HAP-1 (cell line): ENCODE measurements at places on chromosomes 6 and 20.

GRCh38 chr6:33746036-33746600, 587 bp downstream of the IP6K3 start:
- DNase-seq: no peak

DNA sequence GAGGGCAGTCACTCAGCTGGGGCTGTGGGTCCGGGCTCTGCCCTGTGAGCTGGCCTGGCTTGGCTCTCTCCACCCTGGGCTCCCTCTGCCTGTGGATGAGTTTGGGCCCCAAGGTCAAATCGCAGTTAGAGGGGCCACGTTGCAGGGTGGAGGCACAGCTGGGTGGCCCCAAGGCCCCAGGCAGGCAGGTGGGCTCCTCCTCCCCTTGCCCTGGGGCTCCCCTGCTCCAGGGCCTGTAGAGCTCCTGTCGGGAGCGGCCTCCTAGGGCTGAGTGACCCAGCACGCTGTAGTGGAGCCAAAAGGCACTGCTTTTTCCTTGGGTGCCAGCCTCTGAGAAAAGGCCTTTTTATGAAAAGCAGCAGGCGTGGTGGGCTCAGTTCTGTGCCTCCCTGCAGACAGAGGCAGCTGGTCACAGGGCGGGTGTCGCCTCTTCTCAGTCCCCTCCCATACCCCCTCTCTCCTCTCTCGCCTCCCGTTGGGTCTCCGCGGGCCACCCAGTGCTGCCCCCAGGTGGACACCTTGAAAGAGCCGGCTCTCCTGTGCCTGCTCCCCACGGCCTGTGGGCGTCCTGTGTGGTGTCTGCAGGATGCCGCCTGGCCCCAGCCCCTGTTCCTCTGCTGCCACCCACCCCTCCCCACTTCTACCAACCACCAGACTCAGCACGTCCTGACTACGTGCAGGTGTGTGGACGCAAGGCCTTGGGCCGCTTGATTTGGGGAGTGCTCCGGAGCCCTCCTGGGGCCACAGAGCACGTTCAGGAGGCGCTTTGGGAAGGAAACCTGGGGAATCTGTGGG, 13.2 kb downstream of the SS18L1 start:
- peak; percentile 85 for DNase-seq

DNA sequence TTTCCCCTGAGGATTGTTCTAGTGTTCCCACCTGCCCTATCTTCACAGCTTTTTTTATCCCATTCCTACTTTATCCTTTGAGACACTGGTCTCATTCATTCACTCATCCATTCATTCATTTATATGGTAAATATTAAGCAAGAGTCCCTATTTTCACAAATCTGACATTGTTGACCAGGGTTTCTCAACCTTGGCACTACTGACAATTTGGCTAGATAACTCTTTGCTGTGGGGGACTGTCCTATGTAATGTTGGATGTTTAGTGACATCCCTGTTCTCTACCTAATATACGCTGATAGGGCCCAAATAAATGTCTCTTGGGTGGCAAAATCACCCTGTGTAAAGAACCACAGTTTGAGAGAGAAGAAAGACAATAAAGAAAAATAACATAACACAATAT, 345.0 kb downstream of the GRIK2 start:
- no peak for DNase-seq

DNA sequence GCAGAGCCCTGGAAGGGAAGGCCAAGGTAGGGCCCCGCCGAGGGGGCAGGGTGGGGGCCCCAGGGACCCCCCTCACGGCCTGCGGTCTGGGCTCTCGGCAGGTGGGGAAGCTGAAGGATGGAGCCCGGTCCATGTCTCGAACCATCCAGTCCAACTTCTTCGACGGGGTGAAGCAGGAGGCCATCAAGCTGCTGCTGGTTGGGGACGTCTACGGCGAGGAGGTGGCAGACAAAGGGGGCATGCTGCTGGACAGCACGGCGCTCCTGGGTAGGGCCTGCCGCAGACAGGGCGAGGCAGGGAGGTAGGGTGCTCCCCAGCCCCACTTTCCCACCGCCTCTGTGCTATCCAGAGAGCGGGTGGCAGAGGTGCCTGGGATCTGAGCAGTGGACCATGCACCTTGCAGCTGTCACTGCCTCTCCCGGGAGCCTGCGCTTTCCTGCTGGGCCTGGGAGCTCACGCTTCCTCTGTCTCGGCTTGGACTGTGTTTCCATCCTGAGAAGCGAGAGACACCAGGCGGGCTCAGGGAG, 83.1 kb downstream of the SYNJ2 start:
- DNase-seq: no peak

GRCh38 chr6:25217829-25218228, 61.3 kb upstream of the CARMIL1 start:
- DNase-seq: no peak

DNA sequence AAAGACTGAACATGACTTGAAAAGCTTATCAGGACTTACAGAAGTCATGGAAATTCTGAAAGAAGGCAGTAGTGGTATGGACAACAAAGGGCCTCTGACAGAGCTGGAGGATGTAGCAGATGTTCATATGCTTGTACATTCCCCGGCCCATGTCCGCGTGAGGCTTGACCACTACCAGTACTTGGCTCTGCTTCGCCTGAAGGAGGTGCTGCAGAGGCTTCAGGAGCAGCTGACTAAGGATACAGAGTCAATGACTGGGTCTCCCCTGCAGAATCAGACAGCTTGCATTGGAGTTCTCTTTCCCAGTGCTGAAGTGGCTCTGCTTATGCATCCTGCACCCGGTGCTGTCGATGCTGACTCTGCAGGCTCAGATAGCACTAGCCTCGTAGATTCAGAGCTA, 29.2 kb downstream of the TAF11 start:
- DNase-seq: no peak

DNA sequence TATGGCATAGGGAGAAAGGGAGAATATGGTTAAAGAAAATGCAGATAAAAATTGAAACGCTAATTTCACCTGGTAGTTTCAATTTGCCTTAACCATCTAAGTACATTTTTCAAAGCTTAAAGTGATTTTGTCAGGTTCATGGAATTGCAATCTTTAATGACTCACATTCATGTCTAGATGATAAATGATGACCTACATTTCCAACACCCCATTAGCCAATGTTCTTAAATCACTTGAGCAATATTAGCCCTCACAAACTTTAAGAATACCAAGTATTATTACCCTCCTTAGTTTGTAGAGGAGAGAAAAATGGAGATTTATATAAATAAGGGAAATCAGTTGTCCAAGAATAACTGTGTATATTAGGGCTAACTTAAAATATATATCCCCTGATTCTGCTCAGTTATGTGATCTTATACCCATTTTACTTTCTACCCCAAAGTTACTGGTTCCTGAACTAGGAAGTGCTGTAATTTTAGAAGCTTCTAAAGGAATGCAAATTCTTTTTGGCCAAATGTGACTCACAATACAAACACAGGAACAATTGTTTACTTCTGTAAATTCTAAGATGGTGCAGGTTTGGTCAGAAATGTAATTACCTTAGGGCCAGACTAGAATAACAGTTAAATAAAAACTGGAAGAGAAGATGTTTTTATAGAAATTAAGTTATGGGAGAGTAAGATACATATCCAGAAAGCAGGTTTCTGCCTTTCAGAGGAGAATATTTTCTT, 34.5 kb downstream of the TPBG start:
- DNase-seq: no peak

DNA sequence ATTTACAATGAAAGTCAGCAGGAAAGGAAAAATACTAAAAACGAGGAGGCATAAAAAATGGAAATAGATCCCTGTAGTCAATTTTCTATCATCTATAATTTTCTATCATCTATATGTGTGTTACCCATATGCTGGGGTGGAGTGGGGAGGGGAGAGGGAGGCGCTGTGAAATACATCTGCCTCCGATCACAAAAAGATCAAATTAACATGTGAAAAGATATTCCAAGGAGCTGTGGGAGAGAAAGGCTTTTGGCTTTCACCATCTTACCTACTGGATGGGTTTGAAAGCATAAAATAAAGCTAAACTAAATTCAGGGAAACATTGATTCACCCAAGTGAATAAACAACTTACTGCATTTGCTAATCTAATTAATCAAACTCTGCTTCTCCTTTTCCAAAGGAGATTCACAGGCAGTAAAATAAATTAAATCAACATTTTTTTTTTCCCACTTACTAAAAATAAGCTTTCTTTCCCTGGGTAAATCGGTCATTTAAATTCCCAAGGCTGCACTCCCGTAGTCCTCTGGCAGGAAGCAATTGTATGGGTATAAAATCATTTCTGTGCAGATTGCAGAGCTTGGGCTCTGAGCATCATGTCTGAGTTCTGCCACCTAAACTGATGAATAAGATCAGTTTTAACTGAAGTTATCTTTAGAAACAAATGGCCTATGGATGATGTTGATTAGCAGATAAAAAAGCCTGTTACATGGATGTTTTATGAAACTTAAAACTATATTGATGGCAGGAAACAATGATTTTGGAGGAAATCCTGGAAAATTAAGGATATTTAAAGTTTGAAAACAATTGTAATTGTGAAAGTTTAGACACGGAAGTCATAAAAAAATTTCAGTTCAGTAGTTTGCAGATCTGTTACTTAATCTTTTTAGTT, 147.9 kb downstream of the SOX4 start:
- peak; percentile 77 for DNase-seq

DNA sequence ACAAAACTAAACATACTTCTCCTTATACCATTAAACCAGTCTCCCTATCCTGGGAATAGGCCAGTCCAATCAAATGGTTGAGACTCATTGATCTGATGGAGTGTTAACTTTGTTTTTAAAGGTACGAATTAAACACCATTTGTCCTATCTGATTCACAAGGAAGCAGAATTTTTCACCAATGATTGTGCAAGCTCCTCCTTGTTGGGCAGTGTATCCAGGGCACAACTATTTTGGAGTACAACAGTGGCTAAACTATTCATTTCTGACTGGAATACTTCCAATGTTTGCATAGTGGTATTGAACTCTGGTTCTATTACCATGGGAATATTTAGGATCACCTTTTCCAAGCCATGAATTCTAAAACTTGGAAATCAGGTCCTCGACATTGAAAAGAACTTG, 5.4 kb upstream of the PPP1R3G start:
- DNase-seq: no peak

DNA sequence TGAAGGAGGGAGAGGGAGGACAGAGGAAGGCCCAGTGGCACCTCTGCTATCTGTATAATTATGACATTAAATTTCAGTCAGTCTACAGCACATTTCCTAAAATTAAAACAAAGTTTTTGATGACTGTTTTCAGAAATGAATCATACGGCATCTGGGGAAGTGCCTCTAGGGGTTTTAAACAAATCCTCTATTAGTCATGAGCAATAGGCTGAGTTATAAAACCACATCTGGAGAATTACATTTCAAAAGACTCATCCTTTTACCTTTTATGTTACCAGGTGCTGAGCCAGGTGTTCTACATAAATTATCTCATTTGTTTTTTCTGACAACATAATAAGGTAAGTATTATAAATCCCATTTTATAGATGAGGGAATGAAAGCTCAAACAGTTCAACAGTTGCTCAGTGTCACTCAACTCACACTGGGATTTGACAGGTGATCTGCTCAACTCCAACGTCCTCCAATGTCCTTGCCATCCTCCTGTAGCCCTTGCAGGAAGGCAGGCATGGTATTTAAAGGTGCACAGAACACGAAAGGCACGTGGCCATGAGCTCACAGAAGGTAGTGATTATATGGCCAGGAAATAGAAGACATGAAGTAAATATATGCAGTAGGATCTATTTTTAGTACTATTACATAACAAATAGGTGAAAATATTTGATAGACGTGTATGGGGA, 184.2 kb upstream of the MAN1A1 start:
- no peak for DNase-seq

- DNase-seq: no peak
Measured at GRCh38 chr6:71080133-71080532, 123.3 kb upstream of the B3GAT2 start.

GRCh38 chr20:18255526-18255925, 32.8 kb upstream of the ZNF133 start:
- DNase-seq: no peak

GRCh38 chr20:52268184-52268749, 76.7 kb upstream of the ZFP64 start:
- DNase-seq: no peak
